Brain (organoid and tissue), 16 donors: ENCODE measurements at places on chromosomes 6 and 20.

GRCh38 chr6:506920-507622 lies 115.5 kb downstream of the IRF4 start:
- no peak for DNase-seq

- peak; percentile 80 for DNase-seq
These were observed 81.3 kb upstream of the CCDC28A start for GRCh38 chr6:138692058-138692977.

DNA sequence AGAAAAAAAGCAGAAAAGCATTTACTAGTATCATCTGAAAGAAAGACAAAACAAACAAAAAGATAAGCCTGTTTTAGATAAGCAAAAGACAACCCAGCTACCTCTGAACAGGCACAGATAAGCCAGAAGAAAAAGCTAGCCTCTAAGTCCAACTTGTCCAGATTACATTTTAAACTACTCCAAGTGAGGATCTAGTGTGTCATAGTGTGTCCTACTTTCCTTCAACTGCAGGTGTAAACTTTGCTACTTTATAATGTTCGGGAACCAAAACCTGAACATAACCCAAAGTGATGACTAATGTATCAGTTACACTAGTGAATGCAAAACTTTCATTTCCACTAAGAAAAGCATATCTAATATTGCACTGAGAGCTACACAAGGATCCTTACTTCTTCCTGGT lies 19.5 kb downstream of the ADNP start:
- DNase-seq = no peak

DNA sequence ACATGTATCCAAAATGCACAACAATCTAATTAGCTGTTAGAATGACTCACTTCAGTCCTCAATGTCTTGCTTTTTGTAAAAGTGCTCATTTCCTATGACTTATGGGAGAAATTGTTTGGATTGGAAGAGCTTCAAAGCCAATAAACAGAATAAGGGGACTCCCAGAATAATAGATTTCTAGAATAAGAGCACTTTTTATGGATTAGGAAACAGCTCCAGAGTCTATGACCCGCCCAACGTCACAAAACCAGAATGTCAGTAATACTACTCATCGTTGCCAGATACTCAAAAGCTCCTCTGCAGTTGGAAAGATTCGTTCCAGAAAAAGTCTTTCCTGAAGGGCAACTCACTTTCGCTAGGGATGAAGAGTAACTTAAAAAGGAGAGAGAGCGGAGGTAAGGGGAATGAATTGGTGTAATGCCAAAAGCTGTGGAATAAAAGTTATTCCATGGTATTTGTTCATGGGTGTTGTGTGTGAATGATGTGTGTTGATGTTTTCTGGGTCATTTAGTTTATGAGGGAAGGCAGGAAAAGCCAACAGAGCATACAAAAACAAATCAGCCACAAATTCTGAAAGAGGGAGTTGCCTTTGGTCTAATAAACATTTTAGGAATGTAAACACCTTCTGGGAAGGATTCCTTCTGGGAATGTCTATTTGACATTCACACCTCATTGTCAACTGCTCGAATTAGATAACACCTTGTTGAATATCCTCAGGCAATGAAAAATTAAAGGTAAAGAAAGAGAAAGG lies 64.6 kb downstream of the SYNE1 start:
- no peak for DNase-seq

- DNase-seq = no peak
These were observed 67.5 kb downstream of the TBC1D7 start for GRCh38 chr6:13260831-13261230.

DNA sequence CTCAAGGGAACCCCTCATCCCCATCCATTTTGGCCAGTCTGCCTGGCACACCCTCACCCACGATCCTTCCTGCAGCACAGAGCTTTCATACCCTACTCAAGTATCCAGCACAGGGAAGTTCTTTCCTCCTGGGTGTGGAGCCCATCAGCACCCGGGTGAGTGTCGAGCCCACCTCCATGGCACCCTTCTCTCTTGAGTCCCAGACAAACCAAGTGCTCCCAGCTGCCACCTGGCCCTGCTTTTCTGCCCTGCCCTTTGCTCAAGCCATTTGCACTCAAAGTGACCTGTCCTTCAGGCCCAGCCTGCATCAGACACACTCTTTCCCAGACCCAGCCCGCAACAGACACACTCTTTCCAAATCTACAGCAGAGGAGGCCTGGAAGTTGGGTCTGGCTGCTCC lies 257.2 kb downstream of the DLL1 start:
- no peak for DNase-seq

- DNase-seq = no peak
These were observed 437.4 kb upstream of the SULF2 start for GRCh38 chr20:48222595-48223180.

DNA sequence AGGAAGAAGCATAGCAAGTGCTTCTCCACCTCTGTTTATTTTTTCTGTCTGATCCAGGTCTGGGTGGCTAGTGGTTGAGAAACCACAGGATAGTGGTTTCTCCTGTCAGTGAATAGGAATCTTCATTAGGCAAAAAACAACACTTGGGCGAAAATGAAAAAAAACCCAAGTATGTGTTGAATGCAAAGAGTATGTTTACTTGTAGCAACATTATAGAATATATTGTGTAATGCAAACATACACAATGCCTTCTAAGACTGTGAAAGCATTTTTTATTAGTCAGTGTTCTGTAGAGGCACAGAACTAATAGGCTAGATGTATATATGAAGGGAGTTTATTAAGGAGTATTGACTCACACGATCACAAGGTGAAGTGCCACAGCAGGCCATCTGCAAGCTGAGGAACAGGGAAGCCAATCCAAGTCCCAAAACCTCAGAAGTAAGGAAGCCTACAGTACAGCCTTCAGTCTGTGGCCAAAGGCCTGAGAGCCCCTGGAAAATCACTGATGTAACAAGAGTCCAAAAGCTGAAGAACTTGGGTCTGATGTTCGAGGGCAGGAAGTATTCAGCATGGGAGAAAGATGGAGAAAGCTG lies 111.1 kb downstream of the UST start:
- no peak for DNase-seq
